Fibroblast of villous mesenchyme (primary cell): ENCODE measurements at places on chromosomes 2 and 18. TPM values are rescaled to one million over a fixed set of nuclear protein-coding genes. Genes with fewer than 3 reads are reported as not detected.

Gene ANKRD62
- not detected in 2 replicates for total RNA-seq

Gene RUFY4
- total RNA-seq, result not detected in 2 replicates

Gene CGREF1
- under 0.01 TPM in 2 replicates for total RNA-seq

Gene MBD2
- 24.5 and 35.8 TPM in 2 replicates for total RNA-seq

Gene RBM44
- 0.43 and 0.97 TPM in 2 replicates for total RNA-seq

Gene EGR4
- not detected in 2 replicates for total RNA-seq

Gene EVA1A
- total RNA-seq, result 44.9 and 48.3 TPM in 2 replicates

Gene OSR1
- total RNA-seq, result 2.2 and 4.5 TPM in 2 replicates

Gene SNORC
- 0.86 and 0.97 TPM in 2 replicates for total RNA-seq

Gene DSC1
- not detected in 2 replicates for total RNA-seq

Gene SEMA4F
- total RNA-seq, result 5.6 and 7.7 TPM in 2 replicates

Gene PDE1A
- 1.7 and 1.9 TPM in 2 replicates for total RNA-seq

Gene CTDP1
- total RNA-seq, result 20.7 and 21.3 TPM in 2 replicates

Gene GPR75
- 2.6 and 4.7 TPM in 2 replicates for total RNA-seq

Gene SIX2
- total RNA-seq, result under 0.01 TPM in 1 of 2 replicates, not detected in the other
